ENCODE measurements at places on chromosomes 11 and 22. TPM values are rescaled to one million over a fixed set of nuclear protein-coding genes. Genes with fewer than 3 reads are reported as not detected.

The KIRREL3 gene
- total RNA-seq = not detected

The MIOX gene
- total RNA-seq = 0.29 TPM

The C11orf97 gene
- total RNA-seq = not detected

The TRIM51 gene
- total RNA-seq = not detected

The PANX3 gene
- not detected for total RNA-seq
